Activated T-helper 9 cell treated with anti-CD3 and anti-CD28 coated beads, Interleukin-2, amount 50 U/mL, for 16 hours (primary cell): ENCODE measurements at places on chromosomes 12 and 14.

DNA sequence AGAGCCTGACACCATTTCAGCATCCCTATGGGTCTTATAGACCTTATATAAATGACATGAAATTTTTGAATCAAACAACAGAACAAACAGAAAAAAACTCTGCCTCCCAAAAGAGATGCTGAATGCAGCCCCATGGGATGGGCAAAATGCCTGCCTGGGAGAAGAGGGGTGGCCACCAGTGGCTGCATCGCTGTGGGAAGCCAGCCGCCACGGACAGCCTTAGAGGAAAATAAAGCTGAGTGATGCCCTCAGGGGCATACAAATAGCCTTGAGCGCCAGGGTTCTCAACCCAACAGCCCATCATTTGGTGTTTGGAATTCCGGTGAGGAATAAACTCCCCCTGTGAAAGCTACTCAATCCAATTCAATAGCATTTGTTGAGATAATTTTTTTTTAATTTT, 22.9 kb downstream of the SYNE3 start:
- DNase-seq = no peak

DNA sequence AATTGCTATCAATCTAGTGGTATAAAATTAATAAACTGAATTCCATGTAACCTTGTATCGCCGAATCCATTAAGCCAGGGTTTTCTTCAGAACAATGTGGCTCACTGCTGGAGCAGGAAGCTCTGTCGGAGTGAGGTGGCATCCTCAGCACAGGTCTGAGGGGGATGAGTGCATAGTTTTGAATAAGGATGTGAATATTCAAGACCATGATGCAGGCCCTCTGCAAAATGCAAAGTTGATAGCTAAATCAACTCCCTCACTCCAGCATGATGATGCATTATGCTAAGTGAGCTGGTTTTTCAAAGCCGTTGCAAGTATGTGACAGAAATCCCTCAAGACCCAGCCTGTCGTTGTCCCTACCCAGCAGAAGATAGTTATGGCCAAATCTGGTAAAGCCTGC, 53.0 kb downstream of the TRIM9 start:
- DNase-seq = no peak

DNA sequence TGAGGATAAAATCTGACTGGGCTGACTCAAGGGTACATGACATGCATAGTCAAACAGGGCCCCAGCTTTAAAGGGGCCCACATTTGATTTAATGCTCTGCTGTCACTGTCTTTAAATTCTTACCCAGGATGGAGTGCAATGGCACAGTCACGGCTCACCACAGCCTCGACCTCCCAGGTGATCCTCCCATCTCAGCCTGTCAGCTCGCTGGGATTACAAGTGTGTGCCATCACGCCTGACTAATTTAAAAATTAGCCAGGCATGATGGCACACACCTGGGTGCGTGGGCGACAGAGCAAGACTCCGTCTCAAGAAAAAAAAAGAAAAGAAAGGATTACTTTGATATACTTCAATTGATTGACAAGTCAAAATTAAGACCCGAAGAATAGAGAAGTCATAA, 9.2 kb upstream of the PLBD1 start:
- no peak for DNase-seq

- DNase-seq = no peak
Measured at GRCh38 chr12:25769082-25769945, 189.2 kb upstream of the RASSF8 start.

DNA sequence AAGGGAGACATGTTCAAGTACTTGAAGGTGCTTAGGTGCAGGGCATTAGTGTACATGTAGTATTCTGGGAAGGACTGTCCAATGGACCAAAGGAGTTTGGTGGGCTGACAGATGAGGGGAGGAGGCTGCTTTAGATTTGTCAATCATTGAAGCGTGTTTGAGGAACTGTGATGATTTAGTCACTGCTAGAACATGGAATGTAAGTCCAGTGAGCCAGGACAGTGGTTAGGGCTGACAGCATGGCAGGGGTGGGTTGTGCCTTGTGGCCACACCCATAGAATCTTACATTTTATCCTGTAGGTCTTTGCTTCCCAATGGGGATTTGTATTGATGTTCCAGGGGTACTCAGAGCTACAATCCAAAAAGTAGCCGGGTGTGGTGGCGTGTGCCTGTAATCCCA, 24.6 kb downstream of the DIP2B start:
- no peak for DNase-seq

GRCh38 chr12:66137937-66138336, 7.4 kb upstream of the LLPH start:
- no peak for DNase-seq

DNA sequence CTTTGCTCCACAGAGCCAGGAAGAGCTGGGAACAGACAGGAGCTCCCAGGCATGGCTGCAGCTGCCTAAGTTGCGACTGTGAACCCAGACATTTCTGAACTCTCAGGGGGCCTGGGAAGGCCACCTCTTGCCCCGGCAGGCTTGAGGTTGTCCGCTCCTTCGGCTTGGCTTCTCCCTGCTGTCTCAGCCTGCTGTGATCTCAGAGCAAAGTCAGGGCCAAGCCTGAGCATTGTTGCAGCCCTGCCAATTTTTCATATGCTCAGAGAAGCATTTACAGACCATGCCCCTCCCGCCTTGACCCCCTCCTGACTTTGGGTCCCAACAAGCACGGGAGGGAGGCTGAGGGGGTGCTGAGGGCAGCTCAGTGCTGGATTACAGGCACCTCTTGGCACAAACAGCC, 1439.1 kb upstream of the FLRT2 start:
- no peak for DNase-seq

- DNase-seq = no peak
Measured at GRCh38 chr14:69644814-69645213, 33.4 kb downstream of the SUSD6 start.

- no peak for DNase-seq
Measured at GRCh38 chr12:105194947-105195346, 41.0 kb downstream of the APPL2 start.

DNA sequence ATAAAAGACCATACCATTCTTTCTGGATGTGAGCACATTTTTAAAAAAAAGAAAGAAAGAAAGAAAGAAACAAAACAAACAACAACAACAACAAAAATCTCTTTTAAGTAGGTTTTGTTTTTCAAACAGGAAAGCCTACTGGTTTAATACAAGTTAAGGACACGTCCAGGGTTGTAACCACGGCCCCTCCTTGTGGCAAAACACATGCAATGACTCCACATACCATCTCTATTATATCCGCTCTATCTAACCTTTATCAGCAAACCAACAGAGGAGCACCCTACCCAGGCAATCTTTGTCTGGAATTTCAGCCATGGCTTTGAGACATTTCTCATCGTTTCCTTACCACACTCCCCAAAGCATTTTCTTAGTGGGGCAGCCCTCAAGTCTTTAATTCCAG, 360.5 kb upstream of the TMPO start:
- DNase-seq = no peak

- DNase-seq = no peak
Measured at GRCh38 chr12:78697817-78698415, 166.7 kb upstream of the SYT1 start.

DNA sequence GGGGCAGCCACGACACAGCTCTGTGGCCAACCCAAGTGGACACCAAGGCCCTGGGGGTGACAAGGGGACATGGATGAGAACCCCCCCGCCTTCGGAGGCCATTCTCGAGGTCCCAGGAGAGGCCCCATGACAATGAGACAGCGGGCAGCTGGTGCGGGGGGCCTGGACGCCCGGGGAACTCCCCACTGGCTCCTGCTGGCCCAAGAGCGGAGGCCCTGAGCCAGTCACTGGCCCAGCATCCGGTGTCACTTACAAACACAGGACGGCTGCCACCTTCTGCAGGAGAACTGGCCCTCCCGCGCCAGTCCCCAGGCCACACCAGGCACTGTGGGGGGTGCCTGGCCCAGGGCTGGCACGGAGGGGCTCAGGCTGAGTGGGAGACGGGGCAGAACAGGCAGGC, 51.4 kb downstream of the NCOR2 start:
- no peak for DNase-seq

- DNase-seq = no peak
Measured at GRCh38 chr12:81639196-81639595, 120.0 kb downstream of the PPFIA2 start.

DNA sequence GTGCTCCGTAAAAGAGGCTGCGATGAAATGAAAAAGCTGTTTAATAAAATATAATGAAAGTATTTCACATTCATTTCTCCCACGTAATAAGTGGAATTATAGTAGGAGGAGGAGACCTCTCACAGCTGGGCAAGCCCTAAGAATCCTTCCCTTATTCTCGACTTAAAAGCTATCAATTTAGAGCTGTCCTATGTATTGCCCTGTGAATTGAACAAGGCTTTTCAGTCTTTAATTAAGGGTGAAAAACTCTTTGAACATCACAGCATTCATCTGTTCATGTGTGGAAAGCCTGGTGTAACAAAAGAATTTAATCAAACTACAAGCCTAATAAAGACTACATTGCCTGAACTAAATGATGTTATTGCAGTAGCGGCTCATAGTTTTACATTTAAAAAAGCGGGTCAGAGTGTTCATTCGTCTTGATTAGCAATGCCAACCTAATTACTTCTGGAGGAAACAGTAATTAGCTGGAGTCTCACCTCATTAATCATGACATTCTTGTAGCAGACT, 142.0 kb downstream of the ETNK1 start:
- no peak for DNase-seq

GRCh38 chr12:120799243-120800045, 73.8 kb downstream of the ACADS start:
- no peak for DNase-seq

GRCh38 chr14:48771717-48772116, 814.5 kb downstream of the RPS29 start:
- no peak for DNase-seq

- no peak for DNase-seq
Measured at GRCh38 chr12:67039995-67040860, 228.9 kb upstream of the CAND1 start.

GRCh38 chr12:52614381-52615207, 3.8 kb downstream of the KRT73 start:
- DNase-seq = no peak

DNA sequence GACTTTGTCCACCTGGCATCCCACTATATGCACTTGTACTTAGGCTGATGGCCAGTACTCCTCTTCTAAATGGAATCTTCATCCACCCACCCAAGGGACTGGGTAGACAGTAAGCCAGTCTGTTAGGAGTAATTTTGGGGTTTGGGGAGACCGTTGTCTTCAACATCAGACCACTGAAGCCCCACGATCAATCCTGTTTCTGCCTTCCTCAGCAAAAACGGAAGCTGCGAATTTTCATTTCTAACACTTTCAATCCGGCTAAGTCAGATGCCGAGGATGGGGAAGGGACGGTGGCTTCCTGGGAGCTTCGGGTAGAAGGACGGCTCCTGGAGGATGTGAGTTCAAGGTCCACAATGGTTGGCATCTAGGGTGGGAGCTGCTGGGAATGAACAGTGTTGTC, 2.0 kb downstream of the SMARCD1 start:
- DNase-seq = no peak

DNA sequence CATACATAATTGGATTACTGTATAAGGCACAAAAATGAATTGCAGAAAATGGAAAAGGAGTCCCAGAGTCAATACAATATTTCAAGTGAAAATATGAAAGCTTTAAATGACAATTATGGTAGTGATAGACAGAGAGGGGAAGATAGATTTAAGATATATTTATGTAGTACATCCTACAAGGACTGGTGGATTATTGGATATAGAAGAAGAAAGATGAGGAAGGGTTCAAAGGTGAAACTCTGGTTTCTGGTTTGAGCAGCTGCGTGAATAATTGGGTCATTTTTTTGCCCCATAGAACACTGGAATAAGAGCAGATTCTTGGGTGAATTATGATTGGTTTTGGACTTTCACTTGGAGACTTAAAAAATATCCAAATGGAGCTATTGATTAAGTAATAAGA, 19.4 kb downstream of the PIK3C2G start:
- DNase-seq = no peak

DNA sequence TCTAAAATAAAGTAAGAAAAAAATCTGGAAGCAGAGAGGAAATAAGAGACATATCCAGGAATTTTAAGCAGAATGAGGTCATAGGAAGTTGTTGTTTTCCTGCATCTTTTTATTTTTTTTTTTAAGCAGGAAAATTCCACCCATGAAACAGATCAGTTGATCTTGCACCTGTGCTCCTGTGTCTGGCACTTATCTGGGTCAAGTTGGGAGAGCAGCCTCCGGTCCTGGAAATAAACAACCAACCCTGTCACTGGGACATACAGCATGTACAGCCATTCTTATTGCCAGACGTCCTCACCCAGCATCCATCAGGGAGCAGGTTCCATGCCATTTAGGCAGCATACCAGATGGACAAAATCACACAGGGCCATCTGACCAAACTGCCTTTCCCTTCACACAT, 266.0 kb upstream of the BTG1 start:
- DNase-seq = no peak

- no peak for DNase-seq
Measured at GRCh38 chr14:75662966-75663365, 1.9 kb downstream of the TTLL5 start.

- no peak for DNase-seq
Measured at GRCh38 chr12:90896821-90897220, 58.2 kb downstream of the CCER1 start.

- DNase-seq = no peak
Measured at GRCh38 chr14:20855652-20856291, 35.4 kb upstream of the RNASE3 start.

DNA sequence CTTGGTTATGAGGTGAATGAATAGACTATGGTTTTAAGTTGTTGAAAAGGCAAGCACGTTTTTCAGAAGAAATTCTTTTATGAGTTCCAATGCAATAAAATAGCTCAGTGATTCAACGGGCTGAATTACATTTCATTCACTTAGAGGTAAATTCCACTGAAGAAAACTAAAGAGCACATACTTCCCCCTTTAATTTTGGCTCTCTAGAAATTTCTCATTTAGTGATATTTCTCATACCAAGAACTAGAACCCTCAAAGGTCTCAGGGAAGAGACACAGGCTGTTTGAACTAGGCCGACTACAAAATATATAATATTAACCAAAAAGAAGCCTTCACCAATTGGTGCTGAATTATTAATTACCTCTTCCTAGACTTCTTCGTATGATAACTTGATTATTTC, 68.6 kb downstream of the TAOK3 start:
- no peak for DNase-seq

DNA sequence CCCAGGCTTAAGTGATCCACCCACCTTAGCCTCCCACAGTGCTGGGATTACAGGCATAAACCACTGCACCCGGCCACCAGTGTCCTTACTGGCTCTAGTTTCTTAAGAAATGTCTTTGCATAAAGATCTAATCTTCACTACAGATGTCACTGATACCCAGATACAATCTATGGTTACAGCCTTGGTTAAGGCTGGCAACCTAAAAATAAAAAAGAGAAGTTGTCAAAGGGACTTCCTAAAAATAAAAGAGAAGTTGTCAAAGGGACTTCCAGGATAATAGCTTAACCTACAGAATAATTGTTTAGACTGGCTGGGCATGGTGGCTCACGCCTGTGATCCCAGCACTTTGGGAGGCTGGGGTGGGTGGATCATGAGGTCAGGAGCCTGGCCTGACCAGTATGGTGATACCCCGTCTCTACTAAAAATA, 27.6 kb downstream of the ETFBKMT start:
- DNase-seq = no peak

DNA sequence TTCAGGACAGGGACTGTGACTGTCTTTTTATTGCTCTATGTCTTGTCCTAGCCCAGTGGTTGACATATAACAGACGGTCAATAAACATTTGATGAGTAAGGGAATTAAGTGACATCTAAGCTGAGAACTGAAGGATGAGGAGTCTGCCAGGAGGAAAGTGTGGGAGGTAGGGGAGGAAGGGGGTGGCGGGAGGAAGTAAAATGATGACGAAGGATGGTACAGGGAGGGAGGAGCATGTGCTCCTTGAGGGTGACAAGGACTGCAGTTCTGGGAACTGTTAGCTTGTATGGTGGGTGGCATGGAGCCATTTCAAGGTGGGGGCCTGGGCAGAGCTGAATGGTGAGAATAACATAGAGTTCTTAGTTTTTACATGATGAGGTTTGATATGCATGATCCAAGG, 64.4 kb downstream of the RGS6 start:
- DNase-seq = no peak
